CD4-positive, alpha-beta T cell treated with Interleukin-17A for 4 hours (primary cell): ENCODE measurements at places on chromosomes 5 and 9.

DNA sequence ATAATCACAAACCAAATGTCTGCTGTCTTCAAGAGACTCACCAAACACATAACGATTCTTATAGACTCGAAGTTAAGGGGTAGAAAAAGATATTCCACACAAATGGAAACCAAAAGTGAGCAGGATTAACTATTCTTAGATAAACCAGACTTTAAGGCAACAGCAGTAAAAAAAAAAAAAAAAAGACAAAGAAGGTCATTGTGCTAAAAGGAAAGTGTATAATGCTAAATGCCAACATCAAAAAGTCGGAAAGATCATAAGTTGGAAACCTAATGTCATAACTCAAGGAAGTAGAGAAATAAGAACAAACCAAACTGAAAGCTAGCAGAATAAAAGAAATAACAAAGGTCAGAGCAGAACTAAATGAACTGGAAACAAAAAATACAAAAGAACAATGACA lies 714.6 kb downstream of the SEMA5A start:
- DNase-seq = no peak

DNA sequence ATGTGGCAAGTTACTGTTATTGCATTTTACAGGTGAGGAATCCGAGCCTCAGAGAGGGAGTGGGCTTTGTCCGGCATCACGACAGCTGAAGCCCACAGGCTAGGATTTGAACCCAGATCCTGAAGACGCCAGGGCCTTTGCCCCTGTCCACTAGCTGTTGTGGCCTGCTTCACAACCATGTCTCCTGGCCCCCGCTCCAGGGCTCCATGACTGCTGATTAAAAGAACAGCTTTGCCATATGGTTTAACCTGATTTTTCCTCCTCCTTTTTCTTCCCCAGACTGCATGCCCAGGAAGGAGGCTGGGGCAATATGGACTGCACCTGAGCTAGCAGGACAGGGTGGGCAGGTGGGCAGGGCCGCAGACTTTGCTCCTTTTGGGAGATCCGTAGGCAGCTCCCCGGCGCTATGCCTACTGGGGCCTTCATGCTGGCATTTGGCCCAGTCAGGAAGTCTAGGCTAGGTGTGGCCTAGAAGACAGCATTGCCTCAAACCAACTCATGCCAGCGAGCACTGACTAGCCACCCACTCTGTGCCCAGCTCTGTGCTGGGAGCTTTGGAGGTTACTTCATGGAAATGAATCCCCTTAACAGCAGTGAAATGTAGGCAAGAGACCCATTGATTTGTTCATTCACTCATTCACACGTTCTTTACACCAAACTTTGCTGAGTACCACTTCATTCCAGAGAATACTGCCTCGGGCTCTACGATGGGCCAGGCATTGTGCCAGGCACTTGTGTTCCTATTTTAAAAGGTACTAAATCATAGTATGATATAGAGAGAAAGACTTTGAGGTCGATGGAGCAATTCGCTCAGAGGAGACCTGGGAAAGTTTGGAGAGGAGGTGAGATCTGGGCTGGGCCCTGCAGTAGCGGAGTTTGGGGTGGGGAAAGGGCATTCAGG lies 94.3 kb upstream of the CPEB4 start:
- DNase-seq = no peak

- no peak for DNase-seq
Observed at GRCh38 chr5:169071-169727, 22.1 kb upstream of the LRRC14B start.

GRCh38 chr5:50463047-50463446 lies 22.0 kb upstream of the EMB start:
- DNase-seq = no peak

DNA sequence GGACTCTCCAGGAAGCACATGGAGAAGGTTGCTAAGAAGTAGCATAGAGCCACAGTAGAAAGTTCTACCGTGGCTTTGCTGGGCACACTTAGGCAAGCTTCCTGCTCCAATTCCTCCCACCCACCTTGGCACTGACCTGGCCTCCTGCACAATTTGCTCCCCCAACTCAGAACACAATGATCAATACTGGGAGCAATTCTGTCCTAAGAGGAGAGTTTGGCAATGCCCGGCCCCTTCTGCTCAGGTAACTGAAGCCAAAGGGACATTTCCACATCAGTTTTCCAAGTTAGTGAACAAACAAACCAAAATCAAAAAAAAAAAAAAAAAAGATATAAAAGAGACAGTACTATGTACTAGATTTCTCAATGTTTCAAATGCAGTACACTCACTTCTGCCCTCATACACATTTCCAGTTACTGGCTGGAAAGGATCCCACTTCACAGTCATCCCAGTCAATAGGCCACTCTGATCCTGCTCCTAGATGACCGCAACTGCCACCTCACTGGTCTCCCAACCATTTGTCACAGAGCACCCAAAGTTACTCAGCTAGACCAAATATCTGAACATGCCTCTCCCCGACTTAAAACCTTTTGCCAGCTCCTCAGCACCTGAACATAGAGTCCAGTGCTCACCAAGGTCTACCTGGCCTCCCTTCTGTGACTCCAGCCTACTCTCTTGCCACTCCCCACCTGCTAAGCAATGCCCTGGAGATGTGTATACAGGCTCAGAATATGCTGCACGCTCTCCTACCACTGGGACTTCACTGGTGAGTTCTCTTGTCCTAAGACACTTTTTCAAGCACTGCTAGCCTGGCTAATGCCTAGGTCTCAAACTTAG lies 21.3 kb downstream of the ABCA1 start:
- no peak for DNase-seq

DNA sequence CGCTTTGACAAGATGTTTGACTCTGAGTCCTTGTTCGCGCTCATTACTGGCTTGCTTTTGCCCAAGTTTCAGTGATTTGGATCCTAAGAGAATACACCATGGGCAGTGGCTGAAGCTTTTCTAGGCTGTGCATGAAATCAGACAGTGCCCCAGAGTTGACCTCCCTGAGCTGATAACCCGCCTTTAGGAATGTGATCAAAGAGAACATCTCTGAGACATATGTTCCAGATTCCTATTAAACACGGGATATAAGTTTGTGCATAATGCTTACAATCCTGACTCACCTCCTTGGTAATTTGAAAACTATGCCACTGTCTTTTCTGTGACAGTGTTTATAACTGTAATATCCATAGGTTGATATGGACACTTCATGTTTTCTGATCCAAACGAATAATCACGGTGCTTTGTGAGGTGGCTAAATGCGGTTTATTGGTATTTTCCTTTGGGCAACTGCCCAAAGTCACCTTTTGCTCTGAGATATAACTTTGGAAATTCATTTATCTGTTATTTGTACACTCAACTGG lies 732.9 kb downstream of the MTRR start:
- no peak for DNase-seq

DNA sequence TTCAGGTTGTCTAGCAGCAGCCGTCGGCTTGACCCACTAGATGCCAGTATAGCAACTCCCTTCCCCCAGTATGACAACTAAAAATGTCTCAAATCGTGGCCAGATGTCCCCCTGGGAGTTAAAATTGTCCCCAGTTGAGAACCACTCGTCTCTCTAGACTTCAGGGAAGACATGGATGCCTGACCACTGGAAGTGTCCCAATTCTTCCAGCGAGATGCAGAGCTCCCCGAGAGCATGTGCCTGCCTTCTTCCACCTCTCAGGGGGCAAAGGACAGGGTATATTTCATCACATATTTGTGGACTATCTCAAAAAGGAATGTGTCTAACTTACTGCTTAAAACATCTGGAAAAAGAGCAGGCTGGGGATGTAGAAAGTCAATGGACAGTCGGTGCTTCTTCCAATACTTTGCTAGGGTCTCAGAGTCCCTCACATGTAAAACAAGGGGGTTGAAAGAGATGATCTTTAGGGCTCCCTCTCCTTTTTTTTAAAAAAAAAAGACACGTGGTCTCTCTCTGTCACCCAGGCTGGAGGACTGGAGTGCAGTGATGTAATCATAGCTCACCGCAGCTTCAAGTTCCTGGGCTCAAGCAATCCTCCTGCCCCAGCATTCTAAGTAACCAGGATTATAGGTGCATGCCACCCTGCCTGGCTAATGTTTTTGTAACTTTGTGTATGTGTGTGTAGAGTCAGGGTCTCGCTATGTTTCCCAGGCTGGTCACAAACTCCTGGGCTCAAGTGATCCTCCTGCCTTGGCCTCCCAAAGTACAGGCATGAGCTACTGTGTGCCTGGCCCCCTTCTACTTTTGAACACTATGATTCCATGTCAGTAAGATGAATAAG lies 190.6 kb downstream of the DAB2IP start:
- DNase-seq = no peak

DNA sequence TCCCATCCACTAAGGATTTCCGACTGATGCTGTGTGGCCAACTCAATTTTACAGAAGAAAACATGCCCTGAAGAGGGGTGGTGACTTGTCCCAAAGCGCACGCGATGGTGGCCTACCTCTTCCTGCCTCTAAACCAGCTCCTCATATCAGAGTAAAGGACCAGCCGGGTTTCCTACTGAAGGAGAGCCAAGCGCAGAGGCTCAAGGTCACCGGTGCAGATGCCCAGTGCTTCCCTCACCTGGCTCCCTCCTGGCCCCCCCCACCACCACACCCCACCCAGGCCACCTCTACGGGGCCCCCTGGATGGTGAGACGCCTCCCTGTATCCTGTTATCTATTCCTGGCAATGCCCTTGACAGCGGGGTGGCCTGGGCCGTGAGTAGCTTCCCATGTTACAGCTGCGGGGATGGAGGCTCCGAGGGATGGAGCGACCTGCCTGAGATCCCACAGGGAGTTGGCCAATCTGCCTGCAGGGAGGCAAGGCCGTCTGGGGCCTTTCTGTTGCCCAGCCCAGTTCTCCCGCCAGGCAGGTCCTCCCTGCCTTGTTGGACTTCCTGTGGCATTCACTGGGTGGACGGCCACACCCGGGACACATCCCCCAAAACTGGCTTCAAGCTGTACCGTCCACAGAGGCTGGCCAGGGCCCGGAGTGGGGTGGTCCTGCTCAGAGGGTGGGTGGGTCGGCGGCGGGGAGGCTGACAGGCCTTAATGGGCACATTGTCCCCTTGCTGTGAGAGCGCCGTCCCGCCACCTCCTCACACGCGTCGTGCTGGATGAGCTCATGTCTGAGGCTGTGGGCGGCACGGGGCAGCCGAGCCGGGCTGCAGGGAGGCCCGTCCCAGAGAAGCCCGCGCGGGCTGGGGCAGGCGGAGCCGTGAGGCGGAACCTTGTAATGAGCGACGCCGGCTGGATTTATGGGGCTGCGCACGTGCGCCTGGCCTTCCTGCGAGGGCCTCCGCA lies 72.5 kb downstream of the MACROH2A1 start:
- DNase-seq = no peak
